HFFc6 (cell line): ENCODE measurements at places on chromosomes 4 and X. TPM values are rescaled to one million over a fixed set of nuclear protein-coding genes. Genes with fewer than 3 reads are reported as not detected.

- no peaks in the 10 kb centered on the region for H3K36me3 ChIP-seq
- H3K27me3 ChIP-seq, result no peaks in the 10 kb centered on the region
- H3K4me1 ChIP-seq, result peaks cover 8% of the 10 kb centered on the region
- H3K4me3 ChIP-seq, result no peak overlapping the region
- H3K27ac ChIP-seq, result no peak overlapping the region
Measured at GRCh38 chrX:20309806-20310205, 43.1 kb upstream of the RPS6KA3 start.

DNA sequence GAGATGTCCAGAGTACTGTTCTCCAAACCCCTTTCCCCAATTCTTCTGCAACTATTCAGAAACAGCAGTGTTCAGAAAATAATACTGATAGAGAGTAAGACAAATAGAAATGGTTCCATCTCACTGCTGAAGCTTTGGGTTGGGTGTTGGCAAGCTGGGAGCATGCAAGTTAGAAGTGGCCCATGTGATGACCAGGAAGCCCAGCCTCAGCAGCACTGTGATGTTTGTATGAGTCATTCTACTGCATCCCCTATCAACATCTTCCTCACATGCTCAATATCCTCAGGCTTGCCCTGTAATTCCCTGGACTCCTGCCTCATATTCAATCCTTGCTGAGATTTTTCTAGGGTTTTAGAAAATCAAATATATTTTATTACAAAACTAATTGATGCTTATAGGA, 96.5 kb downstream of the CHRDL1 start:
- no peak overlapping the region for H3K4me3 ChIP-seq
- H3K4me1 ChIP-seq, result no peaks in the 10 kb centered on the region
- H3K27ac ChIP-seq, result no peak overlapping the region
- DNase-seq, result peak; percentile 3
- H3K36me3 ChIP-seq, result no peaks in the 10 kb centered on the region
- no peaks in the 10 kb centered on the region for H3K27me3 ChIP-seq

DNA sequence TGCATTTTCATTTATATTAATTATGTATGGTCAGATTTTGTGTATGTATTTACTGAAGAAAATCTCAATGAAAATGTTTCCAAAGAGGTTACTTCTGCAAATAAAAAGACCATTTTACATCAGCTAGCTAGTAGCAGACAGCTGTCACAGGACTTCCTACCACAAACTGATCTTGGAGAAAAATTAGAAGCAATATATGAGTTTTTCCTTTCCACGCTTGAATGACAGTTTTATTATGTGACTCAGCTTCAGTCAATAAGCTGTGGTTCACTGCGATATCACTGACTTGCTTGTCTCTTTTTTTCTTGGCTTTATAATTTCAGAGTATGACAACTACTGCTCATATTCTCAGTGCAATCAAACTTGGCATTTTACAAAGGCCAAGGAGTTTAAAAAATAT, 787.4 kb upstream of the GALNTL6 start:
- H3K27ac ChIP-seq, result no peak overlapping the region
- no peaks in the 10 kb centered on the region for H3K4me1 ChIP-seq
- no peaks in the 10 kb centered on the region for H3K27me3 ChIP-seq
- DNase-seq, result no peak
- H3K4me3 ChIP-seq, result no peak overlapping the region

- no peaks in the 10 kb centered on the region for H3K27me3 ChIP-seq
- no peak overlapping the region for H3K27ac ChIP-seq
- no peak overlapping the region for H3K4me3 ChIP-seq
- 0 out of 2 replicates have a peak, but pooled peaks cover 5% of the 10 kb centered on the region for H3K36me3 ChIP-seq
- DNase-seq, result peak; percentile 7
Measured at GRCh38 chrX:115408771-115409400, 119.4 kb downstream of the LUZP4 start.

- no peak overlapping the region; the same call in 1 of the 2 replicates for H3K4me3 ChIP-seq
- peaks cover 22% of the 10 kb centered on the region for H3K4me1 ChIP-seq
- peak overlapping the region; percentile 83 for H3K27ac ChIP-seq
- H3K36me3 ChIP-seq, result peaks cover 5% of the 10 kb centered on the region; the same call in 1 of the 2 replicates
- no peaks in the 10 kb centered on the region for H3K27me3 ChIP-seq
Measured at GRCh38 chrX:13387666-13388494, 68.0 kb upstream of the ATXN3L start.

GRCh38 chrX:111560801-111561200, 49.4 kb downstream of the SERTM2 start:
- H3K27ac ChIP-seq, result no peak overlapping the region
- H3K4me1 ChIP-seq, result no peaks in the 10 kb centered on the region
- DNase-seq, result no peak
- no peaks in the 10 kb centered on the region for H3K27me3 ChIP-seq

DNA sequence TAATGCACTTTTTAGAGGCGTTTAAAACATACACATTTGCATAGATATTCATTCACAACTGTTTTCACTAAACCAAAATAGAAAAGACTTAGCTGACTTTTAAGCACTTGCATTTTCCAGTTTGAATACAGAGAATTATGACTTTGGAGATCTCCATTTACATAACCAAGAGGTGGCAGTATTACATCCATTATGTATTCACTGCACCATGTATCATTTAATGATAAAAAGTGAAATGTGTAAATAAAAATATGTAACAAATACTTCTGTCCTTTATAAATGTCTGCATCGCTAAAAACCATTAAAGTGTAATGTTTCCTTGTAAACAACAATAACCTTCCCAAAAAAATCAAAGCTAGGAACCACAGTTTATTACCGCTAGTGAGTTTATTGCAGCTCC, 413.2 kb downstream of the FGF13 start:
- no peak overlapping the region for H3K27ac ChIP-seq
- H3K27me3 ChIP-seq, result no peaks in the 10 kb centered on the region; the same call in 1 of the 2 replicates
- no peaks in the 10 kb centered on the region for H3K36me3 ChIP-seq
- no peak for DNase-seq
- H3K4me3 ChIP-seq, result no peak overlapping the region
- H3K4me1 ChIP-seq, result no peaks in the 10 kb centered on the region

DNA sequence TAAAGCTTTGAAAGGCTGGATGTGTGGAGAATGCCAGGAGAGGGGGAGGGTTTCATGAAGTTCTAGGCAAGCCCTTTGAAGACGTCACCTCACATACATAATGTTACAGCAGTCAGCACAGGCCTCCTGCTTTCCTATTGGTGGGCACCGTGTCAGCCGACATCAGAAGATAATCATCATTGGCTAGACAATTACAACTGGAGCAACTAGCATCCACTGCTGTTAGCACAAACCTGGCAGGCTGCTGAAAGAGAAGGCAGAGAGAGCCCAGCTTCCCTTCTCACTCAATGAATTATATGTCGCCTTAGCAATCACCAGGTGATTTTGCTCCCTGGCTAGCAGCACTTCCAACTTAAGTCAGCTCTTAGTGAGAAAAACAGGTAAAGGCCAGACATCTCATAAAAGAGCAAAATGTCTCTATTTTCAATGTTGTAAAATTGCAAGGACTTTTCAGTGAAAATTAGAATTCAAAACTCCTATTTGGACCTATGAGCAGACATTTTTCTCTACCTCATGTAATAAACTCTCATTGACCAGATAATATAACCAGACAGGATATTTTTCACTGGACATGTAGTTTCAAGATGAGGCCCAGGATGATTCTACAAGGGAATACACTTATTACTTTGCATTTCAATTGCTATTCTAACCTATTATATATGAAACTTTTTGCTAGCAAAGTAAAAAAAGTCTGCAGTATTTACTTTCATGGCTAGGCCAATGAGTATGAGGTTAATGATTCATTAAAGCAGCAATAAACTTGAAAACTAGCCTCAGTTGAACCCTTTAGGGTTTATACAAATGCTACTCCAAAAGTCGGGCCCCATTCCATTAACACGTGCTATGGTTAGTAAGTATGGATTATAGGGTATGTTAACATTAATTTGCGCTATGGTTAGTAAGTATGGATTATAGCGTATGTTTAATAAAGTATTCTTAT, 4.3 kb downstream of the ELOVL6 start:
- DNase-seq, result peak; percentile 28
- no peaks in the 10 kb centered on the region for H3K36me3 ChIP-seq
- H3K27ac ChIP-seq, result peak overlapping the region; percentile 11; the same call in 1 of the 2 replicates
- H3K4me1 ChIP-seq, result peaks cover 23% of the 10 kb centered on the region
- no peak overlapping the region for H3K4me3 ChIP-seq

The AFM gene
- not detected in 3 replicates for total RNA-seq

The DRP2 gene
- 0.25 to 0.39 TPM (median 0.36 TPM) in 3 replicates for total RNA-seq

The POU3F4 gene
- not detected in 3 replicates for total RNA-seq
